Cerebellum (tissue), 4 donors: ENCODE measurements at places on chromosomes 5 and 9.

- DNase-seq = no peak
These were observed 19.7 kb upstream of the GDA start for GRCh38 chr9:72129271-72130156.

DNA sequence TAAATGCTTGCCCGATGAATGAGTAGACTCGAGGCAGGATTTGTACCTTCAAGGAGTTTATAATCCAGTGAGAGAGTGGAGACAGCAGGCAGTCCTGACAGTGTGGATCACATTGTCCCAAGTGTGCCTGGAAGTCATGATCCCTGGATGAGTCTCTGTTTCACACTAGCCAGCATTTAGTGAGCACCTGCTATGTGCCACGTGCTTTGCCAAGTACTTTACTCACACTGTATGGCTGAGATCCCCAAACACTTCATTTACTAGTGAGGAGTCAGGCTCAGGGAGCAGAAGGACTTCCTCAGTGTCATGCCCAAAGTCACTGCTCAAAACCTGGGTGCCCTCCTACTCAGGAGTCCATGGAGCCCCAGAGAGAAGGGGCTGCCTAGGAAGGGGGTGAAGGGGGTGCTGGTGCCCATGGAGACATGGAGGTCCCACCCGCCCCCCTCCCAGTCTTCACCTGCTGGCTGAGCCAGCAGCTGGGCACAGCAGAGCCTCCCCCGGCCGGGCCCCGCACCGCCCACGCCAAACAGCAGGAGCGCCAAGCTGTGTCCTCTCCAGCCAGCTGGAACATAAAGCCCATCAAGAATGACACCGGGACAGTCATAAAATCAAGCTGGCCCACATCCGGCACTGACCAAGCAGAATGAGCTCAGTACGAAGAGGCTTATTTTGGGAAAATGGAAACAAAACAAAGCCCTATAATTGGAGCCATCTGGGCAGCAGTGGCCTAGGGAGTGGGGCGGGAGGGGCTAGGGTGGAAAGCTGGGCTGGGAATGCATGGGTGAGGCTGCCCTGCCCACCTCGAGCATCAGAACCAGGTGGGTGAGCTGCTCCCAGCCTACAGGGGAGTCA, 10.6 kb downstream of the LAMC3 start:
- no peak for DNase-seq

DNA sequence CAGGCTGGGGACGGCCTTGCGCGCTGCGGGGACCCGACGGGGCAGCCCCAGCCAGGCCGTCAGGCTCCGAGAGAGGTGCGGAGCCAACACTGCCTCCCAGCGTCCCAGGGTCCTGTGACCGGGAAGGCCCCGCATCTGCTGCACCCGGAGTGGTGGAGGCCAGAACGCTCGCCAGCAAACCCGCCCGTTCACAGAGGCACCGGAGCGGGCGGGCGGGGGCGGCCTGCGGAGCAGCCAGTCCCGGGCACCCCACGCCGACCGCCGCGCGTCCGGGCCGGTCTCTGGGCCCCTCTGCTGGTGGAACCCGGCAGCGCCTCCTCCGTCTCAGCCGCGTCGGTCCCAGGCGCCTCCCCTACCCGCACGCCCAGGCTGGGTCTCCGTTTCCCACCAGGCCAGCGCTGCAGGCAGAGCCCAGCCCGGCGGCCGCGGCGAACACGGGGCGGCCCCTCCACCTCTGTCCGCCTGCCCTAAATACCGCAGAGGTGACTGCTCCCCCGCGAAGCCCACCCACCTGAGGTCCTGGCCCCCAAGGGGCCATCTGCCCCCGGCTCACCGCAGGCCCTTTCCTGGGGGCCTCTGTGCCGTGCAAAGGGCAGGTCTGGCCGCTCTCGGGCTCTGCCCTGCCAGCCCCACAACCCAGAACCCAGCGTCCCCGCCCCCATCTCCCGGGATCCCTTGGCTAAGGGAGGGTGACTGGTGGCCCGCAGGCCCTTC, 15.9 kb downstream of the EXD3 start:
- DNase-seq = peak; percentile 70

DNA sequence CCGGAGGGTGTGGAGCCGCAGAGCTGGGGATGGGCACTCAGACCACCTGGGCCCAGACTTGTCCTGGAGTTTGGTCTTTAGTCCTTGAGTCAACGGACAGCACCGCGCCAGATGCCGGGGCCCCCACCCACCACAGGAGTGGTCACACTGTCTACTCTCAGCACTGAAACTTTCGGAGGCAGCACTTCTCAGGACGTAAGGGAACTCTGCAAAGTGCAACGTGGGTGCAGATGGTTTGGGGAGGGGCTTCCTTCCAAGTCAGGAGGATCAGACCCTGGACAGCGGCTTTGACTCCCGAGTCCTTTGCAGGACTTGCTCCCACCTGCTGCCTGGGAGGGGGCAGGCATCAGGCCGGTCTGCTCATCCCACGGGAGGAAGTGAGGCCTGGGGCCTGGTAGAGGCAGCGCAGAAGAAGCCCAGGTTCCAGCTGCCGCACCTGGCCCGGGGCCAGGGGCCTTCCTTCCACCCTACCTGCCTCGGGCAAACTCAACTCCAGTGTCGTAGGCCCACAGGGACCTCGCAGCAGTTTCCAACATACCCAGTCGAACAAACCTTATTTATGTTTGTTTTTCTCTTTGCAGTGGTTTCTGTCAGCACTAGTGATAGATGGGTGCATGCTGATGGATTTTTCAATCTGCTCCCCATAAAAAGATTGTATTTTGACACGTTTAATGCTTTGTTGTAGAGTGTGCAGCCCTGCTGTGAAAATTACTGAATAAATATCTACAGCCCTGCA, 149.8 kb upstream of the PPP1R26 start:
- DNase-seq = no peak

DNA sequence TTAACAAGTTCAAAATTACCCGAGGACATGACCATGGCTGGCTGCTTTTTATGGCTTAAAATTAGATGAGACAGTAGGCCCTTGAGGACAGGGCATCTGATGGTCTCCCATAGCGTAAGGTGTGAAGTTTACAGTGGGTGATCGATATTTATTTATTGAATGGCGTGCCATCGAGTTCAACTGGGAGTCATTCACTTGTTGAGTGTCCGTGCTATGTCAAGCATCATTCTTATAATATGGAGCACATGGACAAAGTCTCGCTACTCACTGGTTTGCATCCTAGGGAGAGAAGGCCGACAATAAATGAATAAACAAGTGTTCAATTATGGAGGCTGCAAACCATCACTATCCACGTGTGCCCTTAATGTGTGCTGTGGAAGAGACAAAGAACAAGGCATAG, 277.2 kb downstream of the ARHGEF28 start:
- no peak for DNase-seq

DNA sequence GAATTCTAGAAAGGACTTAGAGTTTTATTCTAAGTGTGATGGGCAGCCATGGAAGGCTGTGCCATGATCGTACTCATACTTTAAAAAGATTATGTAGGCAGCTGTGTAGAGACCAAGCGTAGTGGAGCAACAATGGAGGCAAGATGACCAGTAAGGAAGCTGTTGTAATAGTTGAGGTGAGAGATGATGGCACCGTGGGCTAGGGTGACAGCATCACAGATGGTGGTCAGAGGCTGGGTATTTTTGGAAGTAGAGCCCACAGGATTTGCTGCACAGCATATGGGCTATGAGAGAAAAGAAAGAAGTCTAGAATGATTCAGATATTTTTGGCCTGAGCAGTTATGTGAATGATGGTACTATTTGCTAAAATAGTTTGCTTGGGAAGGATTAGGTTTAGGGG, 7.7 kb downstream of the ARHGAP26 start:
- DNase-seq = no peak

GRCh38 chr9:82987370-82988189, 75.4 kb downstream of the RASEF start:
- no peak for DNase-seq

- DNase-seq = no peak
These were observed 410.1 kb upstream of the SMARCA2 start for GRCh38 chr9:1604942-1605560.

DNA sequence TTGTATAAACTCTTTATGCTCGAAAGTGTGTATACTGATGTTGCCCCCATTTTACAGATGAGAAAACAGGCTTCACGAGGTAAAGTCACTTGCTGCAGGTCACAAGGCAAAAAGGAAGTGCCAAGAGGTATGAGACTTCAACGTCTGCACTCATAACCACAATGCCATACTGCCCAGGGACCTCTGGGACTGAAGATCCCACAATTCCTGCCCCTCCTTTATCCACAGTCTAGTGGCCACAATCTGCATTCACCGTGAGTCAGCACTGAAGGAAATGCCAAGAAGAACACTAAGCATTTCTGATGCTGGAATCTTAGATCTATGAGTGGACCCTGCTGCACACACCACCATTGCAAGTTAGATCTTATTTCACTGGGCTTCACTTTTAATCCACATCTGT, 37.3 kb downstream of the MED27 start:
- no peak for DNase-seq

- no peak for DNase-seq
These were observed 16.4 kb downstream of the TENT4A start for GRCh38 chr5:6729386-6730310.
